ENCODE measurements at places on chromosomes 2 and 18.

DNA sequence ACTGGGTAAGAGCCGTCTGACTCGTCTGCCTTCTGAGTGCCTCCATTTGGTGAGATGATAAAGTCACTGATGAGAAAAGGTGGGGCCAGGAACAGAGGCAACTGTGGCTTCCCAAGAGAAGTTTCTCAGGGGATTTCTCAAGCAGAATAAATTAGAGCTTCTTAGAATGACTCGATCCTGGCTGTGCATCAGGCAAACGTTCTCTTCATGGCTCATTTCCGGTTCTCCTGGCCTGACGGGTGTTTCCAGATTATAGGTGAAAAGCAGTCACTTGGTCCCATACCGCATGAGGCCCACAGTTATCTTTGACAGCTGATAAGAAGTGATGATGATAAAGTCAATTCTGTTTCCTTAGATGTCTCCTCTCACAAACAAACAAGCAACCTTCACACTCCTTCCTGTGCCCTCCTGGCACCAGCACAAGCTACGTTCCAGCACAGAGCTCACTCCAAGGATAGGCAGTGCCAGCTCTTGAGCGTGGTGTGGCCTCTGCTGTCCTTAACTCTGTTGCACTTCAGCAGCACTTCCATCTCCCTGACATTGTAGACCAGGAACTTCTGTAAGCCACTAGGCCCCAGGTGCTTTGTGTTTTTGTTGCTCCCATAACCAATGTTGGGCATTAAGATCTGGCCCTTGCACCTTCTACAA is 37.8 kb upstream of the KCNF1 start:
- DNase-seq = no peak

DNA sequence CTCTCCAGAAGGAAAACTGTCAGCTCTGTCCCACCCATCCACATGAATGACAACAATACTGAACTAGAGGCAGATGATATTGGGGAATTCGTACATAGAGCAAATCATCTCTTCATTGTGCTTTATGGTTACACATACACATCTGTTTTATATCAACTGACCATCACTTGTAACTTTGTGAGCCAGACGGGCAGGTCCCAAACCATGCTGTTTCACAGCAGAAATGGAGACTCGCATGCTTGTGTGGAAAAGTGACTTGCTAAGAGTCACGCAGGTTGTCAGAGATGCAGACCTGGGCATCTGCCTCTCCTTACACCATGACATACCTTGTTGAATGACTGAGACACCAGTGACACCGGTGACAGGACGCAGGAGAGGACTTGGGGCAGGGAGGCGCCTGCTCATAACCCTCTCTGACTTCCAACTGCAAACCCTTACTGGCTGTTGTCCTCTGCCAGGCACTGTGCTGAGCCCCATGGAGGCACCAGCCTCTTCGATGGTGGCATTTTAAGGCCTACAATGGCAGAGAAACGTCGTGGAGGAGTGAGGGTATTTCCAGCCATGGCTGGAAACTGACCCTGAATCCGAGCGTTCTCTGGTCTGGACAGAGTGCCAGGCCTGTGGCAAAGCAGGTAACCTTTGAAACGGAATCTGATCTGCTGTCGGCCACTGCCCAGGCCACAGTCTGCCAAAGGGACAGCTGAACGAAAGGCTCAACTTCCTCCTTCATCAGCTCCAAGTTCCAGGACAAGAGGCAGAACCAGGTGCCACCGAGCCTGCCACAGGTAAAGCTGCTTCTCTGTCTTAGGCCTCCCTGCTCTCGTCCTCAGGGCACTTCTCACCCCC is 26.9 kb upstream of the ROCK2 start:
- no peak for DNase-seq

DNA sequence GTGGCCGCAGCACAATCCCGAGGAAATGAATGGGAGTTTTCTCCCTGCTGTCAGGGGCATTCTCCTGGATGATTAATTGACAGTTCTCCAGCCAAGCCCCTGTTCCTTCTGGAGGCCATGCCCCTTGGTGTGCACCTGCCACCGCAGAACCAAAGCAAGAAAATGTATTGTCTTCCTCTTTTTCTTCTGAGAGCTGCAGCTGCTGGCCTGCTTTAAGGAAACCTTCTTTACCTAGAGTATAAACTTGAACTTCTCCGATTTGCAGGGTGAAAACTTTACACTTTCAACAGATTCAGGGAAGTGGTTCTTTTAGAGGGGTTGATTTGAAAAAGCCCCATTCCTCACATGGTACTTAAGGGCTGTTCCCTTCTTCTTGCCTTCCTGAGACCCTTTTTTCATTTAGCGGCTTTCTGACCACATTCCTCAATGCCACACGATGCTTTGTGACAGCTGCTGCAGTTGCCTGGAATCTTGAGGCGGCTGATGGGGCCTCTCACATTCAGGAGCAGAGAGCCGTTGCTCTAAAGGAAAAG is 402.8 kb downstream of the TXNL1 start:
- no peak for DNase-seq

DNA sequence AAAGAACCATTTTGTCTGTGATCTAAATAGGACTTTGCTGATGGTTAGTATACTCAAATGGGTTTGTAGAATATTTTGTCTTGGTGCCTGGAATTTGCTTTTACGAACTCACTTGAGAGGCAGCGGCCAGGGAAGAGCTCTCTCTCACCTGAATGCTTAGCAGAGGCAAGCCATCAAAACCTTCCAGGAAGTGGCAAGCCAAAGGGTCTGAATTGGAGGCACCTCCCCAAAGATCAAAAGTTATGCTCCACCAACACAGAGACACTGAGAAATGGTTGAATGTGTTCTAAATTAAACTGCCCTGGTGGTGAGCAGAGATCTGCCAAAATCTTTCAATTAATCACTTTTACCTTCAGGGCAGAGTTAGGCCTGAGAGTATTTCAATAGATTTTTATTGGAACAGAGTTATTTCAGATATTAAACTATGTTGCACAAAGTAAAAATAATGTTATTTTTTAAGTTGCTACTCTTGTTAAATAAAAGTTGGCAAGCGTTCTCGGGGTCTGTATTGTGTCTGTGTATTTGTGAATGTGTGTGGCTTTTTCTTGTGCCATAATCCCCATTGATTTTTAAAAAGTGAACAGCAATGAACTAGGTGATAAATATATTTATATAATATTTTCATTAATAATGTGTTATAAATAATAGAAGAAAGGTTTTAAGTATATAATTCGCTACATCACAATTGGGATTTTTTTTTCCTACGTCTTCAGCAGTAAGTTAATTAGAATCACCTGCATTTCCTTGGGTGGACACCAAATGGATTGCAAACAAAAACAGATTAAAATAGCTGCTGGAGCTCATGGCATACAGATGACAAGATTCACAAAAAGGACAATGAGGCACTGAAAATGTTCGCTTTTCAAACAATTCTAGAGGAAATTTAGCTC is 416.1 kb downstream of the ARHGAP15 start:
- DNase-seq = no peak

- DNase-seq = no peak
Measured at GRCh38 chr2:211981451-211981850, 557.2 kb downstream of the ERBB4 start.

DNA sequence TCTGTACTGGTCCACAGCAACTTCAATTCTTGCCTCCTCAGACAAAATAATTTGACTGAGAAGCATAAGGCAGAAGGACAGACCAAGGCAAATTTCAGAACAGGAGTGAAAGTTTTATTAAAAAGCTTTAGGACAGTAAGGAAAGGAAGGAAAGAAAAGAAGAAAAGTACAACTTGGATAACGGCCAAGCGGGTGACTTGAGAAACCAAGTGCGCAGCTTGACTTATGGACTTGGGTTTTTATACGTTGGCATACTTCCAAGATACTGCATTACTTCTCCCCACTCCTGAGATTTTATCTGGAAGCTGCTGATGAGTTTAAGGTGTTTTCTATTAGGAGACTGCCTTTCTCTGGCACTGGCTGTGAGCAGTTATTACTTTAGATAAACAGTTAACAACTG is 64.7 kb downstream of the CCDC178 start:
- no peak for DNase-seq

DNA sequence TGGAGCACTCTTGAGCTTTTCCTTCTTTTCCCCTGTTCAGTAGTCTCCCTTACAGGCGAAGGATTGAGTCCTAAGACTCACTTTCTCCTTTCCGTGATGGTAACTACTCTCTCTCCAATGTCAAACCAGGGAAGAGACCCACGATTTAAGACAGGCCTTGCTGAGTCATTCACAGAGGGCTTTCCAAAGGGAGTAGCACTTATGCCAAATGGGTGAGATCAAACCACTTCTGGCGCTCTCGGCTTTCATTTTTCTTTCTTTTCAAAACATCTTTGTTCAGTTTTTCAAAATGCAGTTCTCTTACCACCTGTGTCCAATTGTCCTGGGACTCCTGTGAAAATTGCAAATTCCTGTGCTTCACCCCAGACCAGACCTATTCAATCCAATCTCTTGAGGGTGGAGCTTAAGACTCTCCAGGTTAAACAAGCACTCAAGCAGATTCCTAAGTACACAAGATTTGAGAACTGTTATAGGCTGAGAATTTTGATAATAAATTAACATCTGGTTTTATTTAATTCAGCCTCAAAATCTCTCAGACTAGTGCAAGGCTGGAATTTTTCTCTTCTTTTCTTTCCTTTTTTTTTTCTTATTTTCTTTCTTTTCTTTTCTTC is 14.4 kb upstream of the MRPL19 start:
- no peak for DNase-seq

GRCh38 chr2:4090668-4091630 is 387.6 kb downstream of the DCDC2C start:
- no peak for DNase-seq

Measured in NCI-H1417 treated with DMSO at 0.1 percent for 48 hours (cell line).